Activated naive CD4-positive, alpha-beta T cell (primary cell): ENCODE measurements at places on chromosomes 7 and 10.

DNA sequence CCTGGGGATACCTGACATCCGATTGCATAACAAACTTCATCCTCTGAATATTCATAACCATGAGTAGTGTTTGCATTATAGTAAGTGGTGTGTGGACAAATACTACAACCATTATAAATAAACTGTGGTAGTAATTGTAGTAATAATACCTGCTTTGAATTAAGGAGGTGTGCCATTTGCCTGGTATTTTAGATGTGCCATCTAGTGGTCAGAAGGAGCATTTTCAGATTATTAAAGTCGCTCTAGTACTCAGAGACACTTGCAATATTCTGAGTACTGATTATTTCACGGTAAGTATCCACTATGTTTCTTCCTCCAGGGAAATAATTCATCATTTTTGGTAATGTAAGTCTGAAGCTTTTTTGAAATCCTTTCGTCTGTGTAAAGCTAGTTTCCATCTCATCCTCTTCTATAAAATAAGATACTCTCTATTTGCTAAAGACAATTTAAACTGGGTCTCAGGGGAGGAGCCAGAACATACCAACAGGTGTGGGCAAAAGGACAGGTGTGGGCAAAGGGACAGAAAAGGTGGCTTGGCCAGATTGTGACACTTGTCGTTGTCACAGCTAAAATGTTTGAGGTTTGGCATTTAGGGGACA lies 115.3 kb upstream of the WDR11 start:
- DNase-seq = no peak

DNA sequence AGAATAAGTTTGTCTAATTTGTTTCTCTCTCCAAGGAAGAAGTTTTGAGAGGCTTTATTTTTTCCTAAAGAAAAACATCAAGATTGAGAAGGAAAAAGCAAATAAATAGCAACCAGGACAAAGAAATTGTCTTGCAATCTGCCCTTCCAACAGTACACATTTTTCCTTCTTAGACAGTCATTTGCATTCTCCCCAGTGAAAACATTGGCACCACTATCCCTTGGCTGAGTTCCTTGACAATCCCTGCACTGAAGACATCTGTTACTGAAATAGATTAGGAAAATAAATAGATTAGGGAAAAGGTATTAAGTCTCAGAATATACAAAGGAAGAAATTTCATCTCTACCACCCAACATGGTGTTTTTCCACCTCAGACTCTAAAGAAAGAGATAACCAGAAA lies 12.2 kb upstream of the TMEM243 start:
- no peak for DNase-seq

DNA sequence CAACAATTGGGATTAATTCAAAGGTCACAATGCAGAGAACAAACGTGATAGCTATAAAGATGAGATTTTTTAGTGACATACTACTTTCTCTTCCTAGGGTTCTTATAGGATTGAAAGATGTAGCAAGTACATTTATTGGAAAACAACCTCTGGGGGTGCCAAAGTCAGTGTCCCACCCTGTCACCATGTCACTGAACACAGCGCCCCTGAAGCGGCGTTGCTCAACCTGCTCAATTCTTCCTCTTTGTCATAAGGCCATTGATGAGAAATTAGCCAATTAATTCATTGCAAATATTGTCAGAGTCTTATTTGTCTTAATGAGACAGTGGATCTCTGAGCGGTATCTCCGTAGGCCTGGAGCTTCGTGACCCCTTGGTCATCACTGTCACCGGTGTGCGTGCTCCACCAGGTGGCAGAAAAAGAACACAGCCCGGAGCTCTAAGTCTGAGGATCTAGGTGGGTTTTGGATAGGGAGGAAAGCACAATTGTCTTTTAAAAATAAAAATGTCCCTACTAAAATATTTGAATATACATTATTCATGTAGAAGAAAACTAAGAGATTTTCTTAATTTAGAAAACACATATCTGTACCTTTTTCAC lies 362.6 kb downstream of the PAXIP1 start:
- DNase-seq = no peak

- no peak for DNase-seq
These were observed 26.2 kb upstream of the HDAC9 start for GRCh38 chr7:18469316-18469715.

- DNase-seq = no peak
These were observed 290.0 kb upstream of the SEMA3A start for GRCh38 chr7:84484502-84485079.

DNA sequence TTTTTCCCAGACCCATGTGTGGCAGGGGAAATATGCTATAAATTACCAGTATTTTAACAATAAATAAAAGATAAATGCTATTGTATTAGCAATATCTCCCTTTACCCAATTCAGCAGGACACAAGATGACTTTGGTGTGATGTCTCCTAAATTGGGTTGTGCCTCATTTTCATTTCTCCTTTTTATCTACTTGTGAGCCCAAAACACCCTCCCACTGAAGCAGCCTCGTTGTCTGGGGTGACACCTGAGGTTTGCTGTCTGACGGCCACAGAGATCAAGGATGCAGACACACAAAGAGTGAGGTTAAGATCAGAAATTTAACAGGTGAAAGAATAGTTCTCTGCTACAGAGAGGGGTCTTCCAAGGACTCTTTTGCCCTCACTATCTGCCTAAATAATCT lies 27.1 kb upstream of the CC2D2B start:
- no peak for DNase-seq

DNA sequence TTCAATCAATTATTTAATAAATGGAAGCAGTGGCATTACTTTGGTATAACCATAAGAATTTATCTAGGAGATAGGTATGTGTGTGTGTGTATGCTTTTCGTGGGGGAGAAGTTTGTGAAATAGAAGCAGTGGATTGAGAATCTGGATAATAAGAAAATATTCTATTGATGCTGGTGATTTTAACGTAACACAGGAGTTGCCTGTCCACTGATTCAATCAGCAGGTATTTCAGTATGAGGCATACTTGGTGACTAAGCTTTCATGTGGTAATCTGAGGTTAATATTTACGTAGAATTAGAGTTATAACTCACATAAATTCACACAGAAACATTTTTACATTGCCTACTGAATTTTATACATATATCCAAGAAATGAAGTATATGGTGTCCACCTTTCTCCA lies 568.0 kb downstream of the ZWINT start:
- DNase-seq = no peak

DNA sequence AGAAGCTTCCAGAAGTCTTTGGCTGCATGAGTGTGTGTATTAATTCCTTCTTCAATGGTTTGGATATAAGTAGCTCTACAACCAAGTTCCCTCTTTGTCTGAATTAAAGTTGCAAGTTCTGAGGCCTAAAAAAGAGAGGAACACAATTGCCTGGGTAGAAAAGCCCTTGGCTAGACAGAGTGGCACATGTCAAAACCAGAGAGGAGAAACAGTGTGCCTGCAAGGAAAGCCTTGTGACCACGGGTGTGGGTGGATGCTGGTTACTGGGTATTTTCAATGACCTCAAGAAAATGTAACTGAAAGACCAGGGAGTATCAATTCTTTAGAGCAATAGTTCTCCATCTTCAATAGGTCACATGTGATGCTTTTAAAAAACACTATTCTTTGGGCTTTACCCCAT lies 148.3 kb downstream of the SVIL start:
- DNase-seq = no peak

- DNase-seq = no peak
These were observed 81.4 kb upstream of the ADAM12 start for GRCh38 chr10:126469692-126470091.

GRCh38 chr7:27167916-27168264 lies 2.6 kb upstream of the HOXA9 start:
- no peak for DNase-seq

DNA sequence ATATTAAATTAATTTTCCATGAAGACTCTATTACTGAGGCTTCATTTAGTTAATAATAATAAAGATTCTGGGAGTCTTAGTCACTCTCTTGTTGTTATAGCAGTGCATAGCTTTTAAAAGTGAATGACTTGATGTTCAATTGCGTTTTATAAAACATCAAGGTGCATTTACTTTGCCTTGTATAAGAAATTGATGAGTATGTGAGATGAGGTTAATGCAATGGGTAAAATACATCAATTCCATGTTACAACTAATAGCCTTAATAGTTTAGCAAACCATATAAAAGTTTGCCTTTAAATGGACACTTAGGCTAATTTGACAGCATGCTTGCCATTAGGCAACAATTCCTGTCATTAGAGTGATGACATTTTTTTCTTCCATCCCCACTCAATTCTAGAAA lies 173.6 kb upstream of the TEX47 start:
- no peak for DNase-seq

GRCh38 chr7:73769481-73770001 lies 529 bp downstream of the CLDN3 start:
- DNase-seq = no peak

DNA sequence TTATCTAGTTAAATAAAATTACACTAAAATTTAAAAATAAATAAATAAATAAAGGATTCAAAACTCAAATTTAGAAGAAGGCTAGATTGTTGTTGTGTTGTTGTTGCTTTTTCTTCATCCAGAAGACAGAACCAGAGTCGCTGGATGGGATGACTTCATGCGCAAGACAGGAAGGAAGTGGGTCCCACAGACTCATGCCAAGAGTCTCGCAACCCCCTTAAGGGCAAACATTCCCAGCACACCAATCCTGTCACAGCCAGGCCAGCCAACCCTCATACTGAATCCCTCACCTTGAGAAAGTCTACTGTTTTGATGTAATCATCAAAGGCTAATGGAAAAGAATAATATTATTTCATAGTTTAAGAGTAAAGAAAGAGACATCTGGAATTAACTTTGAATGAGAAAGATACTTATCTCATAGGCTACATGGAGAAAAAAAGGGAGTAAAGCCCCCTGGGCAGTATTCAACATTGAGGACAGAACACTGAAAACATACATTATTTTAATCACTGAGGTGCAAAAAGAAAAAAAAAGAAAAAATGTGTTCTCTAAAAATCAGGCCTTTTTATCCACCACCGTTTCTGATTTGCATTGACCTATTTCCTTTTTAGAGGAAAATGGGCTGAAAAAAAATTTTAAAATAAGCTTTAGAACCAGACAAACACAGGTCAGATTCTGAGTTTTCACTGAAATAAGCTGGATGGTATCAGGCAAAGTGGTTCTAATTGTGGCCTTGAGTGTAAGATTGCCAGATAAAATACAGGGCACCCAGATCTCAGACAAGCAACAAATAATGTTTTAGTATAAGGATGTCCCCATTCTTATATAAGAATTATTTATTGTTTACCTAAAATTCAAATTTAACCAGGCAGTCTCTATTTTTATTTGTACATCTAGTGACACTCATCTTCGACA lies 826.5 kb downstream of the TNS3 start:
- no peak for DNase-seq

DNA sequence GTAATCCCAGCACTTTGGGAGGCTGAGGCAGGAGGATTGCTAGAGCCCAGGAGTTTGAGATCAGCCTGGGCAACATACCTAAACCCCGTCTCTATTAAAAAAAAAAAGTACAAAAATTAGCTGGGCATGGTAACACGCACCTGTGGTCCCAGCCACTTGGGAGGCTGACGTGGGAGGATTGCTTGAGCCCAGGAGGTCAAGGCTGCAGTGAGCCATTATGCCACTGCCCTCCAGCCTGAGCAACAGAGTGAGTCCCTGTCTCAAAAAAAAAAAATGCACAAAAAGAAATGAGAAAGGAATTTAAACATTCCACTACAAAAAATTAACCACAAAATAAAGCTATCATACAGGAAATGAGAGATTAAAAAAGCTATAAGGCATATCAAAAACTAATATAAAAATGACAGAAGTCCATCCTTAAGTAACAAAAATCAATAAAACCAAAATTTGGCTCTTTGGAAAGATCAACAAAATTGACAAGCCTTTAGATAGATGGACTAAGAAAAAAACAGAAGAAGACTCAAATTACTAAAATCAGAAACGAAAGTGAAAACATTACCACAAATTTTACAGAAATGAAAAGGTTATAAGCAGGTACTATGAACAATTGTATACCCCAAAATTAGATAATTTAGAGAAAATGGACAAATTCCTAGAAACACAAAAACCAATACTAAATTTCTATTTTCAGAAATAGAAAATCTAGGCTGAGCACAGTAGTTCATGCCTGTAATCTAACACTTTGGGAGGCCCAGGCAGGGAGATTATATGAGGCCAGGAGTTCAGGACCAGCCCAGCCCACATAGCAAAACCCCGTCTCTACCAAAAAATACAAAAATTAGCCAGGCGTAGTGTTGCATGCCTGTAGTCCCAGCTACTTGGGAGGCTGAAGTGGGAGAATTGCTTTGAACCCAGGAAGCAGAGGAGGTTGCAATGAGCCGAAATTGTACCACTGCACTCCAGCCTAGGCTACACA lies 42.4 kb upstream of the NANOS1 start:
- DNase-seq = no peak

- no peak for DNase-seq
These were observed 71.3 kb downstream of the CHST15 start for GRCh38 chr10:124022066-124022465.

GRCh38 chr10:69123306-69123746 lies 652 bp upstream of the VPS26A start:
- DNase-seq = no peak

DNA sequence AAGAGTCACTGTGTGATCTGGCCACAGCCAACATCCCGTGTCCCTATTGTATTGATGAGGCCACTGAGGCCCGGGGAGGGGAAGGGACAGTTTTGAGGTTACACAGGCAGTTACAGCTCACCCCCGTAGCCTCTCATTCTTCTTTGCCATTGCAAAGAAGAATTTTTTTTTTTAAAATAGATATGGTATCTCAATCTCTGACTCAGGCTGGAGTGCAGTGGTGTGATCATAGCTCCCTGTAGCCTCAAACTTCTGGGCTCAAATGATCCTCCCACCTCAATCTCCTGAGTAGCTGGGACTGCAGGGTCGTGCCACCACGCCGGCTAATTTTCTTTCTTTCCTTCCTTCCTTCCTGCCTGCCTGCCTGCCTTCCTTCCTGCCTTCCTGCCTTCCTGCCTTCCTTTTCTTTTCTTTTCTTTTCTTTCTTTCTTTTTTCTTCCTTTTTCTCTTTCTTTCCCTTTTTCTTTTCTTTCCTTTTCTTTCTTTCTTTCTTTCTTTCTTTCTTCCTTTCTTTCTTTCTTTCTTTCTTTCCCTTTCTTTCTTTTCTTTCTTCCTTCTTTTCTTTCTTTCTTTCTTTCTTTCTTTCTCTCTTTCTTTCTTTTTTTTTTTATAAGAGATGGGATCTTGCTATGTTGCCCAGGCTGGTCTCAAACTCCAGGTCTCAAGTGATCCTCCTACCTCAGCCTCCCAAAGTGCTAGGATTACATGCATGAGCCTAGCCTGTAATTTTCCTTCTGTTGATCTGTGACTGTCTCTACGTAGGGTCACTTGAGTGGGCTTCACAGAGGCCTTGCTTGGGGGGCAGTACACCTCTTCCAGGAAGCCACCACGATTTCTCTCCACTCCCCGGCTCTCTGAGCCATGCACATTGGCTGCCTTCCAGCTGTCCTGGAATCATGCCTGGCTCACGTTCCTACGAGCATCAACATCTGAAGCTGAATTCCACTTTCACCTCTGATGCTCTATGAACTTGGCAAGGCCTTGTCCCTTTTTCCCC lies 31.3 kb downstream of the TMEM270 start:
- DNase-seq = no peak
